Thyroid gland (tissue), 4 donors: ENCODE measurements at places on chromosomes 2 and 18.

GRCh38 chr2:110157153-110157793, 41.7 kb upstream of the MALL start:
- peak; percentile 26 for DNase-seq

- peak; percentile 56 for DNase-seq
Observed at GRCh38 chr2:10006236-10007161, 36.9 kb upstream of the KLF11 start.

DNA sequence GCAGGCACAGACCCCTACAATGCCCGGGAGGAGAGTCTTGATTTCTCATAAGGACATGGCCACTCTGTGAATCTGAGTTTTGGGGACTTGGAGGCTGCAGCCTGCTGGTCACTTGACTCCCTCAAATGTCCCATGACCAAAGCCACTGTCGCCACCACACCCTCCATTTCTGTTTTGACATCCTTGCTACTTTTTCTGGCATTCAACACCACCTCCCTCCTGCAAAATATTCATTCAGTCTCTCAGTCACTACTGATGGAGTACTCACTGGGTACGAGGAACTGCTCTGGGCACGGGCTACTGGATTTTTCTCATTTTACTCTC, 208.6 kb upstream of the HAAO start:
- no peak for DNase-seq

GRCh38 chr18:48003426-48004349, 73.2 kb upstream of the SMAD2 start:
- DNase-seq, result no peak

DNA sequence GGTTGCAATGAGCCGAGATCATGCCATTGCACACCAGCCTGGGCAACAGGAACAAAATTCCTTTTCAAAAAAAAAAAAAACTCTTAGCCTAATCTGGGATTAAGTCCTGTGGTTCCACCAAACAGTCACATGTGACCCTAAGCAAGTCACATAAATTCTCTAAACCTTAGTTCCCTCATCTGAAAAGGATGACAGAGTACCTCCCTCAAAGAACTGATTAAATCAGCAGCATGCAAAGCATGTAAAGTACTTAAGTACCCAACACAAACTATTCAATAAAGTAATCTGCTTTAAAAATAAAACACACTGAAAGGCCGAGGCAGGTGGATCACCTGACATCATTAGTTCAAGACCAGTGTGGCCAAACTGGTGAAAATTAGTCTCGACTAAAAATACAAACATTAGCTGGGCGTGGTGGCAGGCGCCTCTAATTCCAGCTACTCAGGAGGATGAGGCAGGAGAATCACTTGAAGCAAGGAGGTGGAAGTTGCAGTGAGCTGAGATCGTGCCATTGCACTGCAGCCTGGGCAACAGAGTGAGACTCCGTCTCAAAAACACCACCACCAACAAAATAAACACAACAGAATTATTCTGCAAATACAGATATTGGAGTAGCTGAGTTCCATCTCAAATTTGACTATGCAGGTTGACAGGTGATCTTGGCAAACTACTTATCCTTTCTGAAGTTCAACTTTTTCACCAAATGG, 7.0 kb downstream of the USP34 start:
- peak; percentile 15 for DNase-seq

DNA sequence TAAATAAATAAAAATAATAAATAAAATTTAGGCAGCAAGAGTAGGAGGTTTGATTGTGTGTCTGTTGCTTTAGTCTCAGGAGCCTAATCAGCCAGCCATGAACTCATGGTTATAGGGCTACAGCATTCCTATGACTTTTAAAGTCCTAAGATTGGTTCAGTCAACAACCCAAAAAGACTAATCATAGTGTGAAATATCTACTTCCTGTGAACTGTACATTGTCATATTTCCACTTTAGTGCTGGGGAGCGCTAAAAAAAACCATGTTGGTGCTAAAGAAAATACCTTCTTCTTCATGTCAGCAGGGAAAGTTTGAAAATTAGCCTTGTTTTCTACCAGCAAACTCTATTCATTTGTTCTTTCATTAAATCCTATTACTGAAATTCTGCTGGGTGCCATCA, 521.6 kb downstream of the RNF144A start:
- DNase-seq, result no peak

DNA sequence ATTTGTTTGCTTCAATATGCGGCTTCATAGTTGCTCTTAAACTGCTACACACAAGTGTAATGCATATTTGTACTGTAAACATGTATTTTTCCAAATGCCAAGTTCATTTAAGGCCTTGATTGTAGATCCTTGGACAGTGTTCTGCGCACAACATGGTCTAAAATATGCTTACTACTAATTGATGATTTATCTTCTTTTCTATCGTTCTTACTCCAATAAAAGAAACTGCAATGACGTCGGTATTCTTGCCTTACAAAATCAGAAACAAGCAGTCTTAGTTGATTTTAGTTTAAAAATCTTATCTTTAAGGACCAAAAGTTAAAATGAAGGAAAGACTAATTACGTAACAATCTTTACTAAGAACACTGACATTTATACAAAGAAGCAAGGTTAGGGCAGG, 224.3 kb upstream of the SMAD7 start:
- no peak for DNase-seq

- DNase-seq, result no peak
Observed at GRCh38 chr2:141555876-141556470, 574.8 kb downstream of the LRP1B start.

GRCh38 chr18:63259567-63260379, 59.8 kb downstream of the BCL2 start:
- DNase-seq, result no peak

DNA sequence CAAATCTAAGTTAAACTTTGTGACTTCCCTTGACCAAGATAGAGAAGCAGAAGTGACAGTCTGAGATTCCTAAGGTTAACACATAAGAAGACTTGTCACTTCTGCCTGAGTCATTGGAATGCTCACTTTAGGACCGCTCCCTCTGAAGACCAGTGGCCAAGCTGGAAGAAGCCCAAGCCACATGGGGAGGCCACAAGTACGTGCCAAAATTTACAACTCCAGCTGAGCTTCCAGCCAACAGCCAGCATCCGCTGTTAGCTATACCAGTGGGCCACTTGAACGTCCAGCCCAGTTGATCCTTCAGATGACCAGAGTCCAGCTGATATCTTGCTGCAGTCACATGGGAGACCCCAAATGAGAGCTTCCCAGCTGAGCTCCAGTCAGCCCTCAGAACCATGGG, 18.1 kb upstream of the ANTXR1 start:
- no peak for DNase-seq

- DNase-seq, result no peak
Observed at GRCh38 chr18:55588870-55589595, 1.0 kb upstream of the TCF4 start.

DNA sequence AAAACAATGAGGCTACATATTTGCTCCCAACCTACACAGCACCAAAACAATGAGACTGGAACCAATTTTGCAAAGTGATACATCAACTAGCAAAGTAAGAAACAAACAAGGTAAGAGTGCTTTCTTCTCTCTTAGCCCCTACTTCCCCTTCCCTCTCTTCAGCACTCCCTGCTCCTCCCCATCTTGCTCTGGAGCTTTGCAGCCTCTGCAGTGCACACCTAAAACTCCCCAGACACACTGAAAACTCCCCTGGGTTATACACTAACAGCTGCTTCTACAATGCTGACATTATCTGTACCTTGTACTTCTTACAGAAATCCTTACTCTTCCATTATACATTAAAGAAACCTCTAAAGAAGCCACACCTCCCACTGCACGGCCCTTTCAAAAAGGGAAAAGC, 93.7 kb downstream of the RBMS1 start:
- DNase-seq, result no peak

DNA sequence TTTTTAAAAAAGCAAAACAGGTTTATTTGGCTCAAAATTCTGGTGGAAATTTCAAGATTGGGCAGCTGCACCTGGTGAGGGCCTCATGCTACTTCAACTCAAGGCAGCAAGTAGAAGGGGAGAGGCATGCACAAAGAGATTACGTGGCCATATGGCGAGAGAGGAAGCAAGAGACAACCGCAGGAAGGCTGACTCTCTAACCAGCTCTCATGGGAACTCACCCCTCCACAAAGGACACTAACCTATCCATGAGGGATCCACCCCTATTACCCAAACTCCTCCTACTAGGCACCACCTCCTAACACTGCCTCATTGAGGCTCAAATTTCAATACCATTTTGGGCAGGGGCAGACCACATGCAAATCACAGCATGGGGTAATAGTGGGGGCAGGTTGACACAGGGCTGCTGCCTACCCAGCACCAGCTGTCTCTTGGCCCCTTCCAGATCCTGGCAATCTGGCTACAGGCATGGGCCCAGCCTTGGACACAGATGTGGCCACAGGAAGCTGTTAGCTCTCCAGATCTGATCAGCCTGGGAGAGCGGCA, 2.0 kb upstream of the CAPN10 start:
- no peak for DNase-seq

- no peak for DNase-seq
Observed at GRCh38 chr2:64359892-64360657, 93.9 kb upstream of the LGALSL start.

GRCh38 chr2:81858998-81859397, 1554.4 kb upstream of the LRRTM1 start:
- DNase-seq, result no peak

DNA sequence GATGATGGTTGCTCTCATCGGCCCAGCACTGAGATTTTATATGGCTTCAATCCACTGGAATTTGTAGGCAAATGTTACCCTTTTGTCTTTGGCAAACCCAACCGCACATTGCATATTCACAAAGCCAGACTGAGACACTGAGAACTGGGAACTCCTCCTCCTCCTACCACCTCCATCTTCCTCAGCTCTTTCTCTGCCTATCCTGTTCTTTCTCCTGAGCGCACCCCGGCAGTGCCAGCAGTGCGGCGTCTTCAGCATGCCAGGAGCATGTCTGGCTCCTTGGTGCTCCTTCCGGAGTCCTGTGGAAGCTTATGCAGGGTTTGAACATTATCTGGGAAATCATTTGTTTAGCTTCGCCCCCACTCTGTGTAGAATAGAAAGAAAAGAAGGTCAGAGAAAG, 50.8 kb downstream of the TRIB2 start:
- DNase-seq, result no peak

GRCh38 chr2:136653861-136654260, 111.5 kb upstream of the THSD7B start:
- no peak for DNase-seq

DNA sequence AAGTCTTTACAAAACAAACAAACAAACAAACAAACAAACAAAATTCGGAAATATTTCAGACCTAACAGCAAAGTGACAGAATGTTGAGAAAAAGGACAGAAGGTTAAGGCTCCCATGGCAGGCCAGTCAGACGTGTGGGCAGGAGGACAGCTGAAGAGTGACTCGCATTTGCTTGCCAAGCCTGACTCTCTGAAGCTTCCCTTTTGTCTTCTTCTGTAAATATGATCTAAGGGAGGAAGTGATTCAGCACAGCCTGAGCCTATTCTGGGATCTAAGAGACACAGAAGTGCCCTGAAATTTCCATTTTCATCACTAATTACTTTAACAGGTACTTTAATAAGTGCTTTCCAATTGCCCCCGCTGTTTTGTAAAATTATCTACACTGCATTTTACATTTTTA, 134.0 kb upstream of the LYPD1 start:
- DNase-seq, result no peak

DNA sequence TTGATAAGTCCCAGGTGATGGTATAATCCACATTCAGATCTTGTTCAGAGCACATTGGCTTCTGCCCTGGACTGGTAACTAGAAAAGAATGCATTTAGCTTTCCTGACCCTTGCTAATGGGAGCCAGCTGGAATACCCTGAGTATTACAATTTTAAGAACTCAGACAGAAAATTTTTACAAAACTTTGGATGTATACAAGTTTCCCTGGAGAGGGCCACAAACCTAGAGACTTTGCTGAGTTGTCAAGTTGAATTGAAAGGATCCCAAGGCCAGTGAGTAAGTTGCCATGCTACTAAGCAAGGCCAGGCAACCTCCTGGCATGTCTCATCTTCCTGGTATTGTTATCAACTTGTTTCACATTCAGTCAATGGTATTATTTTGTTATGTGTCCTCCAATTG, 20.0 kb upstream of the NABP1 start:
- DNase-seq, result no peak

- no peak for DNase-seq
Observed at GRCh38 chr18:13493725-13494124, 232.6 kb downstream of the FAM210A start.

DNA sequence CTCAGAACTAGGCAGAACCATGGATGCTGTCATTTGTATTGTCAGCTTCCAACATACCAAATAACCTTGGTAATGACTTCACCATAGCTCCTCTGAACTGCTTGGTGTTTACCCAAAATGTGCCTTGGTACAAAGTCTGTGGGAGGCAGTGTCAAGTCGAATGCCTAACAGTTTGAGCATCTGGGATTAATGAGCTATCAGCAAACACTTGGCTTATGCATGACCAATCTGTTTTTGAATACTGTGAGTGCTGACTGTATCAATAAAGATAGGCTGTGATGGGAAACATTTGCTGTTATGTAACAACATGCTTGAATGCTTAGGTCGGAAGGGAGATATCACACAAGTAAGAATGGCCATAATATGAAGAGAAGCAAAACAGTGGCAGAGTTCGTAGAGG, 455.4 kb downstream of the CMPK2 start:
- DNase-seq, result no peak

DNA sequence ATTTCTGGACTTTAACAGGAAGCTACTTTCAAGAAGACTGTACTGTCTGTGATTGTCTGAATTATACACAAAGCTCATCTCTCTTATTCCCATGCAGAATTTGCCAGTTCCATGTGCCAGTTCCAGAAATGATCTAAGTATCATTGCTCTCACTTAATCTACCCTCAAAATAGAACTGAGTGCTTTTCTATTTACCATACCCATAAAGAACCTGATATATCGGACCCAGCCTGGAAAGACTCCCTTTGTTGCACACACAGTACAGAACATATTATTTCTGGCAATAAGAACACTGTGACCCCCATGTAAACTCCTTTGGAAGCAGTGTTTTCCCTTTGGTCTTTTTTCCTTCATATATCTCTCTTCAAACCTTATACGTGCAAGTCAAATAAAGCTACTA, 102.3 kb upstream of the TTN start:
- no peak for DNase-seq

DNA sequence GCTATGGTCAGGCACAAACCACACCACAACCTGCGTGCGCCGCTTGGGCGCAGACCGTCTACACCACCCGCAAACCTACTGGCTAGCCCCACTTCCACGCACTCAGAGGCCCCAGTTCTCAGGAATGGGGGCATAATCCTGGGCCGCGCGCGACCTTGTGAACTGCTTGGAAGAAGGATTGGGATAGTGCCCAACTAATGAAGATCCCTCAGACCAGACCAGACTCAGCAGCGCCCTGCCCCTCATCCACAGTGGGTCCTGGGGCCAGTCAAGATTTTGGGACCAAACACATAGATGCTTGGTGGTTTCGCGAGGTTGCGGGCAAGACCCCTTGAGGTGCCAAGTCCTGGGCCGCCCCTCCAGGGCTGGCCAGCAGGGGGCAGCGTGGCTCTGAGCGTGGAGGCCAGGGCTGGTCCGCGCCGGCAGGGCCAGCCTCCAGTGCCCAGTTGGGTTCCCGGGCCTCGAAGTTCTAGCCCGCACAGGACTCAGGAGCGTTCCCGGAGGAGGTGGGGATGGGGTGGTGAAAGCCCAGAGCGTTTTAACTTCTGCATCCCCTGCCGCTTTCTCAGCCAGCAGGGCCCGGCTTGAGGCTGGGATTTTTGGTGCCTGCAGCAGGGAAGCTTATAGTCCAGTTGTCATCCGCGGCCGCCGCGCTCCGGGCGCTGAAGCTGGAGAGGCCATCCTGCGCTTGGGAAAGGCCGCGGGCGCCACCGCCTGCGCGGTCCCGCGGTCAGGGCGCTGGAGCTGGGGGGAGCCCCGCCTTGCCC, 8.3 kb downstream of the OSR1 start:
- peak; percentile 44 for DNase-seq
